Purkinje cell (primary cell): ENCODE measurements at places on chromosomes 2 and 18. TPM values are rescaled to one million over a fixed set of nuclear protein-coding genes. Genes with fewer than 3 reads are reported as not detected.

Gene KCNIP3
- polyA plus RNA-seq = 4.2 TPM in 1 of 2 replicates, not detected in the other

Gene ARHGAP25
- polyA plus RNA-seq = 0.34 and 1.6 TPM in 2 replicates

Gene COL4A4
- polyA plus RNA-seq = 0.67 and 0.86 TPM in 2 replicates

Gene PLGLB1
- 6.9 and 7.0 TPM in 2 replicates for polyA plus RNA-seq

Gene HOXD13
- polyA plus RNA-seq = not detected in 2 replicates

Gene RAB27B
- polyA plus RNA-seq = 6.7 and 9.1 TPM in 2 replicates

Gene ASXL3
- polyA plus RNA-seq = 0.50 and 2.2 TPM in 2 replicates

Gene SESTD1
- polyA plus RNA-seq = 186 and 191 TPM in 2 replicates

Gene TMEM17
- polyA plus RNA-seq = 29.9 and 47.7 TPM in 2 replicates

Gene SLC9A2
- polyA plus RNA-seq = 0.06 and 0.15 TPM in 2 replicates

Gene MC4R
- polyA plus RNA-seq = not detected in 2 replicates

Gene NTSR2
- polyA plus RNA-seq = 1.7 and 3.4 TPM in 2 replicates

Gene LCT
- polyA plus RNA-seq = not detected in 2 replicates

Gene FBXO41
- polyA plus RNA-seq = 0.06 and 1.5 TPM in 2 replicates

Gene C2orf42
- 14.4 and 18.9 TPM in 2 replicates for polyA plus RNA-seq

Gene ACMSD
- polyA plus RNA-seq = not detected in 2 replicates

Gene LMAN2L
- 15.8 and 17.2 TPM in 2 replicates for polyA plus RNA-seq

Gene UGT1A4
- polyA plus RNA-seq = not detected in 2 replicates

Gene SNRNP27
- polyA plus RNA-seq = 142 and 146 TPM in 2 replicates

Gene HRH4
- polyA plus RNA-seq = not detected in 2 replicates

Gene MTLN
- 201 and 222 TPM in 2 replicates for polyA plus RNA-seq

Gene C2orf66
- 1.8 TPM in 1 of 2 replicates, not detected in the other for polyA plus RNA-seq

Gene SP5
- polyA plus RNA-seq = 0.49 TPM in 1 of 2 replicates, not detected in the other

Gene PIEZO2
- 0.16 TPM in 1 of 2 replicates, not detected in the other for polyA plus RNA-seq

Gene ICOS
- polyA plus RNA-seq = not detected in 2 replicates

Gene G6PC2
- polyA plus RNA-seq = not detected in 2 replicates

Gene OSBPL6
- polyA plus RNA-seq = 33.5 and 35.2 TPM in 2 replicates

Gene ARHGAP28
- polyA plus RNA-seq = not detected in 2 replicates

Gene FAM237A
- polyA plus RNA-seq = 7.1 and 7.4 TPM in 2 replicates

Gene TMEM169
- 1.9 and 2.9 TPM in 2 replicates for polyA plus RNA-seq

Gene MYO7B
- not detected in 2 replicates for polyA plus RNA-seq

Gene CABLES1
- polyA plus RNA-seq = 2.7 and 2.9 TPM in 2 replicates

Gene FOXI3
- polyA plus RNA-seq = not detected in 2 replicates

Gene UGT1A6
- polyA plus RNA-seq = not detected in 2 replicates

Gene ALPG
- polyA plus RNA-seq = not detected in 2 replicates

Gene BOK
- polyA plus RNA-seq = 1.9 TPM in 1 of 2 replicates, not detected in the other

Gene TNFRSF11A
- 2.3 and 3.4 TPM in 2 replicates for polyA plus RNA-seq

Gene C2orf78
- polyA plus RNA-seq = not detected in 2 replicates

Gene TUBA4B
- not detected in 2 replicates for polyA plus RNA-seq

Gene KCNK3
- polyA plus RNA-seq = 0.16 and 0.39 TPM in 2 replicates
